Activated naive CD8-positive, alpha-beta T cell treated with anti-CD3 and anti-CD28 coated beads, Interleukin-2, amount 10 ng/mL, durations not matched to agents 7 days and 5 days (primary cell): ENCODE measurements at places on chromosomes 1 and 21. TPM values are rescaled to one million over a fixed set of nuclear protein-coding genes. Genes with fewer than 3 reads are reported as not detected.

Gene DUSP23
- total RNA-seq = 22.2 TPM

DNA sequence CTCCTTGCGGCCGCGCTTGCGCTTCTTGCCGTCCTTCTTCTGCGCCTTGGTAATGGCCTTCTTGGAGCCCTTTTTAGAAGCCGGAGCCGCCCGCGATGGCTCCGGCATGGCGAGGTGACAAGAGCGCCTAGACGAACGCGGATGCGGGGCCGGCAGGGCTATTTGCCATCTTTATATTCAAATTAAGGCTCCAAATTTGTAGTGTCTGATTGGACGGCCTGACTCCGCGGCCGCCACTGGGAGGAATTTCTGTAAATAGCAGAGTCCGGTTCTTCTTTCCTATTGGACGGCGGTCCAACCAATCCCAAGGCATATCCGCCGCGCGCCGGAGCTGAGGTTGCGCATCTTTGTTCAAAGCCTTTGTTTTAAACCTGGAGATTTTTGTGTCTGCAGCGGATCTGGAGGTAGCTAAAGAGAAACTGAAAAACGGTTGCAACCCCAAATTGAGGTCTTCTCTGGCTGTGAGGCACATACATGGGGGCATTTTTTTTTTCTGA, 22.6 kb upstream of the RNF187 start:
- DNase-seq = peak; percentile 87

- no peak for DNase-seq
Measured at GRCh38 chr1:53123453-53124140, 18.8 kb downstream of the SLC1A7 start.

DNA sequence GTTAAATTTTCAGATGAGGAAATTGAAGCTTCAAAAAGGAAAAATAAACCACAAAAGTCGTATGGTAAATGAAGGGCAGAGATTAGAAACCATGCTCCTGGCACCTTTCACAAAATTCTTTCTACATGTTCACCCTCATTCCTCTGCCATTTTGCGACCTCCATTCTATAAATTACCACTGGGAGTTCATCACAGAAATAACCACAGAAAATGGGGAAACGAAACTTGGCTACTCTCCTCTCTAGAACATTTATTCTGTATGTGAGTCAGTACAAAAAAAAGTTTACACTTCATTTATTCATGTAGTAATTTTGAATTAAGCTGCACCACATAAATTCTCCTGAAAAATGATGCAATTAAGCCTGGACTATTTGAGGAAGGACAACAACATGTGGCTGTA, 320.9 kb upstream of the C1orf87 start:
- DNase-seq = no peak

GRCh38 chr1:31133368-31133767, 67.9 kb upstream of the PUM1 start:
- no peak for DNase-seq

GRCh38 chr1:111480674-111481073, 6.9 kb downstream of the C1orf162 start:
- DNase-seq = no peak

DNA sequence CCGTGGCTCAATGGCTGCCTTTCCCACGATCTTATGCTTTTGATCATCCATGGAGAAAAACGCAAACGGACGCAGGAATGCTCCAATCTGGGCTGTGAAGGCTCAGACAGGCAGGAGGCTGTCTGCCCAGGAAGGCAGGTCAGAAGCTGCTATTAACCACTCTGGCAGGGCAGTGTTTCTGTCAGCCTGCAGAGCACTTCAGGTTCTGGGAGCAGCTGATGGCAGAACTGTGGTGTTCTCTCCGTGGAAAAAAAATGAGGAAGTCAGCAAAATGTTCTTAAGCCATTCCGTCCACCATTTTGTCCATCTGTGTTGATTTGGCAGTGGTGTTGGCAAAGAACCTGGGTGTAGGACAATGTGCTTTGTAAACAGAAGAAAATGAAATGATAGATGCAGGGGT, 91.7 kb downstream of the SIM2 start:
- no peak for DNase-seq

DNA sequence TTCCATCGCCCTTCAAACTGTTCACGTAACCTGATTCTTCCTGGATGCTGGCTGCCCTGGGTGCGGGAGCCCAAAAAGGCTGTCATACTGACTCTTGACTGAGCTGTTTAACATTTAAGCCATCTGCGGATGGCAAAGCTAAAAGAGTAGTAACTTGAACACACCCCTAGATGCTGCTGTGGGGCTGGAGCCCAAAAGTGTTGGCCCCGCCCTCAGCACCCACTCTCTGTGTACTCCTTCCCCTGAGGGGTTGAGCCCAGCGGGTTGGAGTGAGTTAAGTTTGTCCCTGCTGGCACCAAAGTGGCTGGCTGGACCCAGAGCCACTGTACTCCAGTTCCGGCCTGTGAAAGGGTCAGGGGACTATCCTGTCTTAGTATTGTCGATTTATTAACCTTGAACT, 640.6 kb downstream of the PTPRU start:
- DNase-seq = no peak
